Iris pigment epithelial cell (primary cell): ENCODE measurements at places on chromosomes 6 and 20.

- DNase-seq: no peak
Observed at GRCh38 chr6:46098678-46099077, 31.1 kb upstream of the ENPP4 start.

DNA sequence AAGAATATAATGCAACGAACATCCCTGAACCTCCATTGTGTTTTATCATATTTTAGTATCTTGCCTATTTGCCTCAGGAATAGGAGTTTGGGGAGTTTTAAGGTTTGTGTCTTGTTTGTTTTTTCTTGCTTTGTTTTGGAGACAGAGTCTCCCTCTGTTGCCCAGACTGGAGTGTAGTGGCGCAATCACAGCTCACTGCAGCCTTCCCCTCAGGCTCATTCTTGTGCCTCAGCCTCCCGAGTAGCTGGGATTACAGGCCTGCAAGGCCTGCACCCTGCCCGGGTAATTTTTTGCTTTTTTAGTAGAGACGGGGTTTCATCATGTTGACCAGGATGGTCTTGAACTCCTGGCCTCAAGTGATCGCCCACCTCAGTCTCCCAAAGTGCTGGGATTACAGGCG, 63.3 kb upstream of the CARMIL1 start:
- DNase-seq: peak; percentile 36

DNA sequence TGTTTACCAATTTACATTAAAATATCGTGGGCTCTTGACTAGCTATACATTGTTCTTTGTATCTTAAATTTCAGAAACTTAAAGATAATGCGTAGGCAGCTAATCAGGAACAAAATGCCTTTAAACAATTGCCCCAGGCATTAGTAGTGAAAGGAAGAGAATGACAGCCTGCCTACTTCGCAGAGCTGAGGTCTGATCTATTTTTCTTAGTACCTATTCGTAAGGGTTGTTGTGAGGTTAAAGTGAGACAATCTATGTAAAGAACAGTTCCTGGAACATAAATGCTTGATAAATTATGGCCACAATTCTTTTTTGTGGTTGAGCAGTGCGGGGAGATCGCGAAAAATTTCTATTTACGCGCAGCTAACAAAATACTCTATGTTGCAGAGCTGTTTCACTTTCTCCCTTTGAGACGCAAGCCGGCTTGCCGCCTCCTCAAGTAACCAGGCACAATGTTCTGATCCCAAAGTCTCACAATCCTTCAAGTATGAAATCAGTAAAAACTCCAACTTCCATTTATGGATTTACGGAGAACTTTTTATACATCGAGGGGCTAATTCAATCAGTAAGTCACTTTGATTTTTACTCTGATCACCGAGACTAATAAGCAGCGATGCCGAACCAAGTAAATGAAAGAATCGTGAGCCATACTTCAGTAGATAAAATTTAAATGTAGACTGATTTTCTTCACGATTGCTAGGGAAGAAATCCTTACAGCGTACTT, 878 bp upstream of the PNRC1 start:
- peak; percentile 84 for DNase-seq

- DNase-seq: no peak
Observed at GRCh38 chr6:133953634-133954415, 801 bp downstream of the TBPL1 start.

DNA sequence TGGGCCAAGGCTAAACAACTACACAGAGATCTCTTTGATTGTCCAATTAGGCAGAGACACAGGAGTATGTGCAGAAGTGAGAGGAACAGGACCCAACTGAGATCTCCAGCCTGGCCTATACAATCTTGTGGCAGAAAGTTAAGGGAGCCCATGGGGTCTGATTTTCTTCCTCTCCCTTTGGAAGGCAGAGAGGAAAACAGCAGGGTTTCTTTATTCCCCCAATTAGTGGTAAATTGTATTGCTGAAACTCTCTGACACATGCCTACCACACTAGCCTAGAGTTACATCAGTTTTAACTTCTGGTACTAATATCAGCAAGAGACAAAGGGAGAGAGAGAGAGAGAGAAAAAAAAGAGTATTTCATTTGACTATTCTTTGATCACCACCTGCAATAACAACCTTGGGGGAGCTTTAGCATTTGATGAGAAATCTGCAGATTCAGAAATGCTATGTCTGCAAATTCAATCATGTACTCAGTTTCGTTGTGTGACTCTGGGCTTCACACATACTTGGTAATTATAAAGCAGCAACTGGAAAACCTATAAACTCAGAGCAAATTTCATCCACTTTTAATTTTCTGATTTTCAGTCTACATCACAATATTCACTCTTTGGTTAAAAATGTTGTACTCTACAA, 260.3 kb upstream of the SPTLC3 start:
- DNase-seq: no peak

GRCh38 chr20:20628314-20628713, 84.1 kb downstream of the RALGAPA2 start:
- DNase-seq: no peak

DNA sequence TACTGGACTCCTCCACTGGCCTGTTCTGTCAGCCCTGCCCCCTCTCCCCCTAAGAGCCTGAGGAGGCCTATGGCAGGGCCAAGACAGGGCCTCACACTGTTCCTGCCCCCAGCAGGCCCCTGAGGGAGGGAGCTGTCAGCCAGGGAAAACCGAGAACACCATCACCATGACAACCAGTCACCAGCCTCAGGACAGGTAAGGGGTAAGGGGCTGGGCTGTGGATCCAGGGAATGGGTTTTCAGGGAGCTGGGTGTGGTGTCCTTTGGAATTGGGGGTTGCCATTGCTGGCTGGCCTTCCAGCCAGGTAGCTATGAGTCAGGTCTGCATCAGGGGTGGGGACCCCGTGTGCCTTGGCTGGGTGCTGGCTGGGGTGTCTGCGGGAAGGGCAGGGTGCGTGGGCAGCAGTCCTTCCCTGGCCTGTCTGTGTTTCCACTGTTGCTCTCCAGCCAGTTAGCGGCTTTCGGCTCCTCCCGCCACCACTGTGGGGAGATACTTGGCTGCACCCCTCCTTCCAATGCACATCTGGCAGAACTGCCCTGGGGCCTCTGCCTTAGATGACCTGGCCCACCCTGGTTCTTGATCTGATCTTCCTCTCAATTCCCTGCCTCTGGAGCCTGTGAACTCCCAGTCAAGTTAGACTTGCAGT, 3.9 kb downstream of the SLC29A1 start:
- DNase-seq: no peak

DNA sequence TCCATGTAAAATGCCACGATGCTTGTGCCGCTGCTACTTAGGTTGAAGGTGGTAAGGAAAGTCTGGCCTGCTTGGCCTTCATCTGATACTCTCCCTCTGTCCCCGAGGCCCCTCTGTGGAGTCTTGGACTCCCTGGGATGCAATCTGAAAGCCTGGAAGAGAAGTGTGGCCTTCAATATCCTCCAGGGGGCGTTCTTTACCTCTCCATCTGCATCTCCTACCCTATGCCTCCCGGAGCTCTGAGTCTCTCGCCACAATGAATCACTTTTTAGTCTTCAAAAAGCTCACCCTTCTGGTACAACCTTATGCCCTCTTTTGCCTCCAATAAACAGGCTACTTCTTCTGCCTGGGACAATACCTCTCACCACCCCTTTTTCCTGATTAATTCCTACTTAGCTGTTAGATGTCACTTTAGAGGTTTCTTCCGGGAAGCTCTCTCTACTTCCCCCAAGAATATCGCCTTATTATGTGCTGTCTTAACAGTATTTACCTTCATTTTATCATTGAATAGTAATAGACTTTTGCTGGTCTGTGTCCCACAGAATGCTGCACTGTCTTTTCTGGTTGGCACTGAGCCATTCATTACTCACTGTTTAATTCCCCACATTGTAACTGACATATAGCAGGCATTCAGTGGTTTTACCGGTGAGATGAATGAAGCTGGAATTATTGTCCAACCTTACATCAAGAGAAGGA, 13.9 kb upstream of the ATG5 start:
- DNase-seq: peak; percentile 73

GRCh38 chr6:71463061-71463460, 174.4 kb downstream of the OGFRL1 start:
- DNase-seq: peak; percentile 60

DNA sequence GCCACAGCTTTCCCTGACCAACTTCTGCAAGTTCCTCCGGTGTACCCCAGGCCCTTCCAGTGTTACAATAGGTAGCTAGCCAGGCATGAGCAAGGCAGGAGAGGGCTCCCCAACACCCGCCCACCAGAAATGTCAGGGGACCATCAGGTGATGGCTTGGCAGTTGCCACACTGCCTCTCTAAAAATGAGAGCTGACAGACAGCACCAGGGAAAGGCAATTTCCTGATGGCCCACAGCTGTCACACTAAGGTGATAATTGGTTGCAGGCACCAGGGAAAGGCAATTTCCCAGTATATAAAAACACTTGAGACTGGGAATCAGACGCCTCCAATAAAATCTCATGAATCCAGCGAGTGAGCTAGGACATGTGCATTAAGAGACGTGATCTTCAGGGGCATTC, 49.9 kb downstream of the PXDC1 start:
- no peak for DNase-seq

DNA sequence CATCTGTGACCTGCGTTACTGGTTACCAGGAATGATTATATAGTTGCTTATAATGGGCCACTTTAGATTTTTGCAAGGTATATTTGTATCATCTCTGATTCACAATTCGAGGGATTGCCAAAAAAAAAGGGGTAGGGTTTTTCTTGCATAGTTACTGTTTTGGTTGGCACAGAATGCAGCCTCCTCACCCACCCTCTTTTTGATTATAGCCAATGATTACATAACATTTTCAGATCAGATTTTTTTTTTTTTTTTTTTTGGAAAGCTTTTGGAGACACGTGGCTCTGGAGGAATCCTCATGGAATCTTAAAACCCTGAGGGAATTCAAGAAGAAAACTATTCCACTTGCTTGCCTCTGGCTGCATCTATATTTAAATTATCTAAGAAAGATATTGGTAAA, 53.7 kb downstream of the UST start:
- DNase-seq: no peak

DNA sequence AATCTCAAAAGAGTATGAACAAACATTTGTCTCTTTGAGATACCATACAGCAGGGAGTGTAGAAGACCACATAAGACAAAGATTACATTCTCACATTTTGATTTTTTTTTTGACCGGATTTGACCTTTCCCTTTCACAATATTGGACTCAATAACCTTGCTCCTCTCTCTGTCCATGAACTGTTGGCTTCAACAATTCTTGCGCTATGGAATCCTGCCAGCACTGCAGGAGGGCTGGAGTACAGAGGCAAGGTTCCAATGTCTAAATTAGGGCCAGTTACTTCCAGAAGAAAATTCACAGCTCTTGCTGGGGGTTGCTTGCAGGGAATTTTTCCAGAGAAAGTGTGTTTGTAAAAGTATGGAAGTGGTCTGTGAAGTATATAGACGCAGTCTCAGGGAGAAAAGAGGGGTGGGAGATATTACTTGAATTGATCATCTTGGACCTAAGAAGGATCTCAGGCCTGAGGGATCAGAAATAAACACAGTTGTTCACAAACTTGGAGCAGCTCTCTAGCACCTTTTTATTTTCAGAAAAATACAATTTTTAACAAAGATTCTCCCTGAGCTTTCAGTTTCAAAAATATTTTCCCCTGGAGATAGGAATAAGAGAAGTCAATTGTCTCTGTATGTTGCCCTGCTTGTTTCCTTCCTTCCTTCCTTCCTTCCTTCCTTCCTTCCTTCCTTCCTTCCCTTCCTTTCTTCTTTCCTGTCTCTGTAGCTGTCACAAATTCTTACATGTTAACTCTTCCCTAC, 765.9 kb downstream of the BCKDHB start:
- DNase-seq: peak; percentile 0
